CD4-positive, alpha-beta T cell treated with Interleukin-21 for 1 hour (primary cell): ENCODE measurements at places on chromosomes 12 and 14.
A peak's percentile ranks its signal among the peaks of the same experiment; 100 is the strongest.

DNA sequence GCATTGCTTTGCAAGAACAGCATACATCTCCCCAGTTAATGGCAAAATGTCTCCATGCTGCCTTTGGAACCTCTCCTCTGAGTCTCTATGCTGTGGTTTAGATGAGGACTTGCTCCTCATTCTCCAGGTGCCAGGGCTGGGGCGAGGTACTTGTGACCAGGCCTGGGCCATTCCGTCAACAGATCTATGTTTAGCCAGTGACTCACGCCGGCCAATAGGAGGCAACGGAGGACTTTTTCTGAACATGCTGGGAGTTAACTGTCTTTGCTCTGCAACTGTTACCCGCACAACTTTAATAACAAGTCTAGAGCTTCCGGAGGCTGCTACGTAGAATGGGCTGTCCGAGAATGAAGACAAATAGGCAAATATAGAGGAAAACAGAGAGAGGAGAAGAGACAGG, 214.2 kb downstream of the GLT1D1 start:
- no peak for DNase-seq

- peak; percentile 57 for DNase-seq
Measured at GRCh38 chr14:76876076-76876475, 49.9 kb downstream of the LRRC74A start.

DNA sequence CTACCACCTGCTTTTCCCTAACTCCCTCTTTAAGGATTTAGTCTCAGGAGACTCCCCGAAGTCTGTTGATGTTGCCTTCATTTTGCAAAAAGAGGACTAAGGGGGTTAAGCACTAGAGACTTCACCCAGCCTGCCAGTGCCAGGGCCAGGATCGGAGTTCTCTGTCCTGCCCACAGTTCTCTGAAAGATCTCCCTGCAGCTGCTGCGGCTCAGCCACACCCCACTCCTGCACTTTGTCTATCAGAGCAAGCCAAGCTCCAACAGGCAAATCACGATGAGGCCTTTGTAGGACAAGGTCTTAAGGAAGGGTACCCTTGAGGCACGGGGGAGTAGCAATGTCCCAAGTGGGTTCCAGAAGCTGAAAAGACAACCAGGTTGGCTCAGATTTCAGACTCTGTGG, 148.8 kb upstream of the EGLN3 start:
- DNase-seq: no peak

DNA sequence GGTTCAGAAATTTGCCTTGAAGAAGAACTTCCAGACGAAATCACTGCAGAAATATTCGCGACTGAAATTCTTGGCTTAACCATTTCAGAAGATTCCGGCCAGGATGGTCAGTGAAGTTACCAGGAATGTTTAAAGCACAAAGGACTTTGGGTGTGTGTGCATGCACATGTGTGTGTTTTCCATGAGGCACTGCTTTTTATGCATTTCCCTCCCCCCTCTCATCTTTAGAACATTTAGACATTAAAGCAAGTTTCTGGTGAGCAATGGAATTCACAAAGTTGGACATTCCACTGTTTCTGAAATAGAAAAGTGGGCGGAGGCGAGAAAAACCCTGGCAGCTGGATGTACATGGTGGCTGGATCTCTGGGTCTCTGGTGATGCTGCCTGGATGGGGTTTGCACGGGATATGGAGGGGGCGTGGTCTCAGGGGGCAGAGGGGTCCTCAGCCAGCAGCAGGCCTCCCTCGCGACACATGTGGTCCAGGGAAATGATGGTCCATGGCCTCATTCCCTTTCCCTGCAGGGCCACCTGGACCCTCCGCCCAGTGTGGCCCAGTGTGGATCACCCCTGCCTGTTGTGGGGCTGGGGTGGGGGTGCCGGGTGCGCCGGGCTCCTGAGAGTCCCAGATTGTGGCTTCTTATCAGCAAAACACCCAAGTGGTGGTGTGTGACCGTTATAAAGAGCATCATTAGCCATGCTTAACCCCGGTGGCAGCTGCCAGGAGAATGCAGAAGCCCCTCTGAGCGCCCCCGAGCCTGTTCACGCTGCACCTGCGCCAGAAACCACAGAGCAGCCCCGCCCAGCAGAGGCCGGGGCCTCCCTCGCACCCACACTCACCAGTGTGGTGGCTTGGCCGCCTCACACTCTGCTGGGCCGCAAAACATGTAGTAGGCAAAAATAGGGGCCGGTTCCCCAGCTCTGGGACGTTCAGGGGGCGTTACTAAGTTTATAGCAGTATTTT, 17.8 kb upstream of the BCL7A start:
- DNase-seq: no peak

GRCh38 chr14:100587086-100587762, at the start of gene BEGAIN:
Gene BEGAIN (minus strand): TSS chr14:100587417. CDS start chr14:100587290, 127 bp downstream.
- no peak for DNase-seq

DNA sequence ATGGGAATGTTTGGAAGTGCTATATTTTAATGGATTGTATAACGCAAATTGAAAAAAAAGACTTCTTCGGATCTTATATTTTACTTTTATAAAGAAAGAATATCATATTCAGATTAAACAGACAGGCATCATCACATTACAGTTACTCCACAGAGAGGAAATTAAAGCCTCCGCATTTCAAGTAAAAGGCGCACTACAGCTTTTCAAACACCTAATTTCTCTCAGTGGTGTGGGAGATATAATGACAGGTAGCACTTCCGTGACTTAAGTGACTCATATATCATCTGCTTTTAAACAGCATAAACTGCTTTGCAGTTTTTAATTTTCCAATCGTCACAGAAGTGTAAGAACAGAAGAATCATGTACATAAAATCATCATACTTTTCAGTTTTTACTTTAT, 751.4 kb downstream of the FSCB start:
- no peak for DNase-seq

- no peak for DNase-seq
Measured at GRCh38 chr12:79083181-79083580, 218.6 kb downstream of the SYT1 start.

DNA sequence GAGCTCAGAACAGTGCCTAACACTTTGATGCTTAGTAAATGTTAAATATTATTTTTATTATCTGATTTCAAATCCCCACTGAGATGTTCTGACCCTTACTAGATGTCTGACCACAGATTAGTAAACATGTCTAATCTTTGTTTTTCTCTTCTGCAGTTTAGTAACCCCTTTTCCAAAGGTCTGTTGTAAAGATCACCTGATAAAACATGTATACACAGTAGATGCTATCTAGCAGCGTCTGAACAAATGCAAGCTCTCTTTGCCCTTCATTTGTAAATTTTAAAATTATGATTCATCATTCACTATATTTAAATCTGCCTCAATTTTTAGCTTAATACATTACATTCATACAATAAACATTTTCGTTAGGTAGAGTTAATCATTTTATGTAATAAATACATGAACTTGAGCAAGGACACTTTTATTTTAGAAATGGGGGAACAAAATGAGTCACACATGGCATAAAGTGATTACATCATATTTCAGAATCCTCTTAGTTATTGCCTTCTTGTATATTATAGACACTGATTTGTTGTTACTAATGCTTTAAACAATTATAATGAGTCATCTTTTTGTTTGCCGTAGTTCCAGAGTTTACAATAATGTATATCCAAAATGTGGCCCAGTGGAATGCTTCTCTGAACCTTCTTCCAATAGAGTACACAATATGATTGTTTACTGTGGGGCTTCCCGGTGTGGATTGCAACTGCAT, 1.7 kb upstream of the OR4K5 start:
- no peak for DNase-seq

DNA sequence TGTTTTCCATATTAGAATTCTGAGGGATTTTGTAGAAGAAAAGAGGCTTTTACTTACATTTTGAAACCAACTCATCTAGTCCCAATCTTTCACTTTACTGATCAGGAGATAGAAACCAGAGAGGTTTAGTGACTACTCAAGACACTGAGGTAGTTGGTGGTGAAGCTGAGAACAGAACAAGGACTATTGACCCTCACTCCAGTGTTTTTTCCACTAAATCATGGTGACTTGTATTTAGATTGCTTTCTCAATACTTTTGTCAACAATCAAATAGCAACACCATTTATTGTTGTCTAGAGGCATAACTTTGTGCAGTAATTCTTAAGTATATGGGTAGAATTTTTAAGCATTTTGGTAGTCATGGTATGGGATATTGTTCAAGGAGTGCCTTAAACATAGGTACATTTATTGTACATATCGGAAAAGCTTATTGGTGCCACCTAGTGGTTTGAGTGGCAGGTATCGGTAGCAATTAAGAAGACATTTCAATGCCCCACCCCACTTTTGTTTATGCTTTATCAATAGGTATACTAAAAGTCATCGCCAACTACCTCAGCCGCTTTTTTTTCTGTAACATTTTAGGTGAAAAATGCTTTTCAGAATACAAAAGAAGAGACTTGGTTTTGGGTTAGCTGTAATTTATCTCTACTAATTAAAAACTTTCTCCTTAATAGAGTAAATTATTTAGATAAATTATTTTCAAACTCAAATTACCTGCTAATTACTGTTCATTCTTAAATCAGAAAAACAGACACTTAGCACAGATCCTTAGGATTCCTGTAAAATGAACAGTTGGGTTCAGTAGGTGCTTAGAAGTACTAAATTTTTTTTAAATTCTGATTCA, 47.3 kb upstream of the PAWR start:
- peak; percentile 44 for DNase-seq

- DNase-seq: no peak
Measured at GRCh38 chr12:104138797-104139152, 765 bp upstream of the NFYB start.

DNA sequence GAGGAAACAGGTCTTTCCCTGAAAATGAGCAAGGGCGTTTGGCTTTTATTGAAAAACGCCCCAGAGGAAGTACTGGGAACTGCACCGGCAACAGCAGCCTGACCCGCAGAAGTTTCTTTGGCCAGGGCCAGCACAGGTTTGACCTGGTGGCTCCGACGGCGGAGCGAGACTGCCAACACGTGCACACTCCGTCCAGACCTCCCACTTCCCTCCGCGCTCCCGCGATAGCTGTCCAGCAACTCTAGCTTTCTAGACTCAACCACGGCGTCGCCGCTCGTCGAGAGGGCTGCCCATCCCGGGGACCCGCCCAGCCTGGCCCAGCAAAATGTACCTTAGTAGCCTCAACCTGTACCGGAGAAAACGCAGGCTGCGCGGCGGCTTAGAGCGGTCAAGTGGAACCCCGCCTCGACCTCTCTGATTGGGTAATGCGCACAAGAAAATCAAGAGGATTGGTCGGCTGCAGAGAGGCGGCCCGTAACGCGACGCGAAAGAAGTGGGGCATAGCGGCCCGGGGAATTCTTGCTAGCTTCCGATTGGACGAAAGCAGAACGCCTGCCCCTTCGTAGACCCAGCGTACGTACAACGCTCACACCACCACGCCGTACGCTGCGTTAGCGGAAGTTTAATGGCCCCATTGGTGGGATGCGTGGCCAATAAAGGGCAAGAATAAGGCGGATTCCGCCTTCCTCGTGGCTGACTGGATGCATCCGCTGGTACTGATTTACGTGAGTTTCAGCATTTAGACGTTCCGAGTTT, at the start of gene WDR89:
TSS of gene WDR89 (minus strand) at position 399 of the 756 bp plus-strand sequence. CDS start 41,929 bp downstream, outside the sequence.
- peak; percentile 99 for DNase-seq

DNA sequence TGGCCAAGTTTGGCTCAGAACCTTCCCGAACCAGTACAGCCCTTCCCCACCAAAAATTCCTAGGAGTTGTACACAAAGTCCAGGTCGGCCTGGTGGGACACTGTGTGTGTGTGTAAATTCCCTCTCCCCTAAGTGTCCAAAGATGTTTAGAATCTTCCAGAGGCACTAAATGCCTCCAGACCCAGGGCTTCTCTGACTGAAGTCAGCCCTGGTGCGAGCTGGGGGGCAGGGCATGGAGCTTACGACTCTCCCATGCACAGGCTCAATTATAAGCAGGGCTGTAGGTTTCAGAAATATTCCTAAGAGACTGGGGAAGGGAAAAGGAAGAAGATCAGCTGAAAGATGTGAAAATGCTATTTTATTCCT, 106.9 kb upstream of the ATF7IP start:
- DNase-seq: no peak

DNA sequence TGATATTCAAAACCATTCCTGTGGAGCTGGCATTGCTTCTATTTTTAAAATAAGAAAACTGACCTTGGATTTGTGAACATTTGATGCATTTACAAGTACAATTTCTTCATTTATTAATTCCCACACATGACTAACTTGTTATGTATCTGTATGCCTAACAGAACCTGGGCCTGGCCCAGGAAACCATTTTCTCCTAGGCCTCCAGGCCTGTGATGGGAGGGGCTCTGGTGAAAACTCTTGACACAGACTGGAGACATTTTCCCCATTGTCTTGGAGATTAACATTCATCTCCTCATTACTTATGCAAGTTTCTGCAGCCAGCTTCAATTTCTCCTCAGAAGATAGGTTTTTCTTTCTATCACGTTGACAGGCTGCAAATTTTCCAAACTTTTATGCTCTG, 42.0 kb downstream of the GLIPR1L2 start:
- no peak for DNase-seq

DNA sequence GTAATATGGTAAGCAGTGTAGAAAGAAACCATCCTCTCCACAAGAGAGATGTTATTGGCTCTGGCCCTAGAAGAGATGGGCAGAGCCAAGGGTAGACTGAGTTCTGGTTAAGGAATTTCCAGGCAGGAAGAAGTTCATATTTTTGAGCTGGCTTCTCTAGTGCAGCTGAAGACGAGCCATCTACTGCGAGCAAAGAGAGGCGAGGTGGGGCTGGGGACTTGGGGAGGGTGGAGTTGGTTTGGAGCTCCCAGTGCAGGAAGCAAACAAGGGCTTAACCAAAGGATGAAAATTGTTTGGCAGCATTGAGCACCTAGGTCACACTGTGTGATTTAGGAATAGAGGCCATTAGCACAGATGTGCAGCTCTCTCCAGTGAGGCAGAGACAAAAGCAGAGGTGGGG, 239.6 kb downstream of the ZFP36L1 start:
- no peak for DNase-seq

DNA sequence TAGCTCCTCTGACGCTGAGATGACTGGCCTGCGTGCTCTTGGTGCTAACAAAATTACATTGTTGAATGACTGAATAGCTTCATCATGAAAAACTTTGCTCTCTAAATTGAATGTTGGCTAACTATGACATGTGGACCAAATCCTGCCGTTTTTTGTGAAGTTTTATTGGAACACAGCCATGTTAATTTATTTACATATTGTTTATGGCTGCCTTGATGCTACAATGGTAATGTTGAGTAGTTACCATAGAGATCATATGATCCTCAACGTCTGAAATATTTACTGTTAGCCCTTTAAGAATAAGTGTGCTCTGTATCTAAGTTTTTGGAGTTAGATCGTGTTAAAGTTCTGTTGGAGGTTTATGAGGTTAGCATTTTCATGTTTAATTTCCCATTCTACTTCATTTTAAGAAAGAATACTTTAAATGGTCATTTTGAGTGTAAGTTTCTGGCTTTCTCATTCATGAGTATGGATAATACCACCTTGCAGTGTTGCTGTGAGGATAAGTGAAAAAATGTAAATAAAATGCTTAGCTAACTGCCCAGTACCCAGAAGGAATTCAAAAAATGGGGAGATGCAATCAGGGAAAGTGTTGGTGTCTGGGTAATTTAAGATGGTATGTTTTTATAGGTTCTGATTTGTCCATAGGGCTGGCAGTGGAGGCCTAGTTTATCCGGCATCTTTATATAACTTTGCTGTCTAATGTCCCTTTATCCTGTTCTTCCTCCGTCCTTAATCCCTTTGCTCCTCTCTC, 35.3 kb downstream of the NUBPL start:
- no peak for DNase-seq

GRCh38 chr12:64139021-64139420, 83.1 kb downstream of the KICS2 start:
- DNase-seq: no peak

GRCh38 chr12:24073170-24073810, 123.8 kb upstream of the SOX5 start:
- no peak for DNase-seq
